NCI-H69 (cell line): ENCODE measurements at places on chromosomes 1 and 21.

DNA sequence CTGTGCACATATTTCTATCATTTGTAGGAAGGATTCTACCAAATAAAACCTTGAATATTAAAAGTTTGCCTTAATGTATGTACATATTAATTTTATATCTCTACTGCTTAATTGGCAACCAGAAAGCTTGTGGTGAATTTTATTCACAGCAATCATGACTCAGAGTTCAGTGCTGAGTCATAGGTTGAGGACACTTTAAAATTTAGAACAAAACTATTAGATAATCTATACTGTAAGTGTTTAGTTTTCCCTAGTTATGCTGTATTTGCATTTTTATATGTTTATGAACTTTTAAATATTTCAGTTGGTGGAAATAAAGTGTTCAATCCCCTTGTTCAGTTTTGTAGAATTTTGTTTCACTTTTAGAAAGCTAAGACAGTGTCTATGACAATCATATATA lies 841.5 kb downstream of the KCNT2 start:
- DNase-seq = no peak

DNA sequence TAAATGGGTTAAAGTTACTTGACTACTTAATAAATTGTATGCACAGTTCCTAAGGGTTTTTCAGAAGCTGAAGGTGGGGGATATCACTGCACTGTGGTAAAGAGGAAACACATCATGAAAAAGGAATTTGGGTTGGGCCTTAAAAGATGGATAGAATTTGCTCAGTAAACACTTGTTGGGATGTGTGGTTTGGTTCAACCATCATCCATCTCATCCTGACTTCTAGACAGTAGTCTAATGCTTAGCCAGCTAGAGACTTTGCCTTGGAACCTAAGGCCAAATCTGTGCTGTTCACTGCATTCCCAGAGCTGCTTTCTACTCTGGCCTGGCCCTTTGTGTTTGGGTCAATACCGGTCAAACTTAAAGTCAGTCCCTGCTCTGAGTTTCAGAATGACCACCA lies 30.6 kb downstream of the LY9 start:
- no peak for DNase-seq

GRCh38 chr1:14925336-14926136 lies 228.0 kb upstream of the TMEM51 start:
- DNase-seq = no peak

DNA sequence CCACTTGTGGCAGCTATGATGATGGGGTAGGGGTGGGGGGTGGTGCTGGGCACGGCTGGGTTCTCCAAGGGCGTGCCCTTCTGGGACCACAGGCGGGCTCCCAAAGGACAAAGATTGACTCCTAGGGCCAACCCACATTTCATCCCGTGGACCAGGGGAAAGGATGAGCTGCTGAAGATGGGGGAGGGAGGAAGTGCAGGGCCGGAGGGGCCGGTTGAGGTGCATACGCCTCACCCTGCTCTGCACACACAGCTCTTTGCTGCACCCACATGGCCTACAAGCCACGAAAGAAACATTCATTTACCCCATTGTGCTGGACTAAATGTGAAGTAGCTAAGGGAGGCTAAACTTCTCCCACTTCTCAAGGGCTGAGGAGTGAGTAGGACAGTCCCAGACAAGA lies 34.2 kb upstream of the GNPAT start:
- no peak for DNase-seq

- no peak for DNase-seq
Observed at GRCh38 chr1:26057189-26057588, 10.2 kb downstream of the TRIM63 start.

DNA sequence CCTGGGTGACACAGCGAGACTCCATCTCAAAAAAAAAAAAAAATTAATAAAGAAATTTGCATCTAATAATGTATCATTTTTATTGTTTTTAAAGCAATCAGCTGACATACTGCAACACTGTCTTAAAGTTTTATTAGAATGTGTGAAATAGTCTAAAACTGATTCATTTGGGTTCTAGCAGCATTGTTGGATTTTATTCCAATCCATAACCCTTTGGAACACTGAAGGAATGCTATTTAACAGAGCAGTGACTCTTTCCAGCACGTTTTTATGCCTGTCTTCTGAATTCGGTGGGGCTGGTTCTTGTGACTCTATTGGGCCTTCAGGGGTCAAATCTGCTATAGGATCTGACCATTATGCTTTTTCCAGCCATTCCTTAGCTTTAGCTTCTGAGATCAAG lies 18.2 kb upstream of the FMO4 start:
- no peak for DNase-seq

GRCh38 chr1:40539338-40539737 lies 7.9 kb downstream of the ZNF684 start:
- DNase-seq = no peak

- DNase-seq = peak; percentile 70
Observed at GRCh38 chr1:24745711-24746413, 615 bp downstream of the CLIC4 start.

DNA sequence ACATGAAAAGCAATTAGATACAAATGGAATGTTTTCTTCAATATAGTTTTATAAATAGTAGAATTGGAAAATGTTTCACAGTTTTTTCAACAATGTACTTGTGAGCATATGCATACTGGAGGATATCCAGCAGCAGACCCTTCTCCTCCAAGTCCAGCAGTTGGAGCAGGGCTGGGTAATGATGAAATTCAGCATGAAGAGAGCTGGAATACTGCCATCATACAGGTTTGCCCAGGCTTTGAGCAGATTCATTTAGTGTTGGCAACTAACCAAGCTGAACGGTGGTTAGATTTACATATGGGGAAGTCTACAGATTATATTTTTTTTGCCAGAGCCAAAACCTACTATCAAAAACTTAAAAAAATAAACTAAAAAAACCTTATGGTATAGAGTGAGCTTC lies 38.3 kb downstream of the WDR3 start:
- peak; percentile 82 for DNase-seq
